PC-9 (cell line): ENCODE measurements at places on chromosomes 5 and 9. TPM values are rescaled to one million over a fixed set of nuclear protein-coding genes. Genes with fewer than 3 reads are reported as not detected.
A peak's percentile ranks its signal among the peaks of the same experiment; 100 is the strongest.

The ANXA2R gene
- 3.6 and 6.3 TPM in 2 replicates for total RNA-seq

The CDX1 gene
- not detected in 2 replicates for total RNA-seq

The CDH9 gene
- not detected in 2 replicates for total RNA-seq

The PCDHA13 gene
- not detected in 2 replicates for total RNA-seq

The MEIKIN gene
- not detected in 2 replicates for total RNA-seq

The EPB41L4B gene
- 4.2 and 5.0 TPM in 2 replicates for total RNA-seq

The FGFR4 gene
- total RNA-seq: 14.7 and 16.7 TPM in 2 replicates

The CCNI2 gene
- 1.2 and 1.7 TPM in 2 replicates for total RNA-seq

The LECT2 gene
- not detected in 2 replicates for total RNA-seq

The SLC6A3 gene
- total RNA-seq: not detected in 2 replicates

The RANBP6 gene
- 7.4 and 7.9 TPM in 2 replicates for total RNA-seq

The ZNF367 gene
- total RNA-seq: 12.6 and 14.0 TPM in 2 replicates

The LEAP2 gene
- 4.4 and 4.5 TPM in 2 replicates for total RNA-seq

- no peak for DNase-seq
Measured at GRCh38 chr5:28822071-28822470, 1783.7 kb upstream of the CDH9 start.

- DNase-seq: no peak
Measured at GRCh38 chr5:142782976-142783530, 12.9 kb downstream of the ARHGAP26 start.

- DNase-seq: no peak
Measured at GRCh38 chr5:115194676-115195075, 25.0 kb upstream of the TRIM36 start.

- DNase-seq: no peak
Measured at GRCh38 chr5:61163905-61164304, 1.6 kb upstream of the SMIM15 start.

GRCh38 chr5:41182666-41183065 is 30.7 kb downstream of the C6 start:
- DNase-seq: no peak

- DNase-seq: no peak
Measured at GRCh38 chr9:137048655-137049543, 2.9 kb upstream of the NPDC1 start.

- DNase-seq: peak; percentile 16
Measured at GRCh38 chr5:143247134-143247815, 156.2 kb downstream of the NR3C1 start.

DNA sequence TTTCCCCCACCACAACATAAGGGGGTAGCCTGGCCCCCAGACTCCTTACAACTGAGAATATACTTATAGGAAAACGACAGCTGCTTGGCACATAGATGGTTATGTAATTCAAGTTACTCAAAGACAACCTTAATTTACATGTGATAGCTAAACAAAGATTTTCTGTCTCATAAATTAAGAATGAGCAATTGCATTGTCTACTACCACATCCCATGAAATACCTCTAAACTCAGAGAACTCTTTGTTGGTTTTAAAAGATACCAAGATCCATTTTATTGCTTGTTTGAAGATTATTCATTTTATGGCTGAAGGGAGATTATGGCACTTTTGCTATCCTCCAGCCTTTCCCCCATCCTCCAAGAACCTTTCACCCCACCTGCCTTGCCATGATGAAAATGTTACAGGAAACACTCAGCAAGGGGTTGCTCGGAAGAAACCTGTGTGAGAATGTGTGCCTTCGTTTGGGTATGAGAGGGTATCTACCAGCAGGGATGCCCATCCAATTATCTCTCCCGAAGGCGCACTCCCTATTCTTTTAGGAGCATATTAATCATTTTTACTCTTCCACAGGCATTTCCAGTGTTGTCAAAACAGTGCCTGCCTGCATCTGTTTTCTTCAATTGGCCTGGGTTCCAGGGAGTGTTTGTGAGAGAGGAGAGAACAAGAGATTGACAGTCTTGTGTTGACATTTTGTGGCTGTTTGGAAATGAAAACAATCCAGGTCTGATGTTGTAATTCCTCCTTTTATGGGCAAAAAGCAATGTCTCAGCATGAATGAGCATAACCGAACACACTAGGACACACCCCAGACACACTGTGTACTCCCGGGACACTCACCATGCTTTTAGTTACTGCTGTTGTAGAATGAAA is 208.0 kb upstream of the ANKRD55 start:
- DNase-seq: peak; percentile 29

- DNase-seq: no peak
Measured at GRCh38 chr5:32996336-32996735, 285.2 kb downstream of the NPR3 start.

- DNase-seq: no peak
Measured at GRCh38 chr5:144276034-144276822, 105.6 kb downstream of the KCTD16 start.

GRCh38 chr9:11558043-11558442 is 945.2 kb upstream of the PTPRD start:
- no peak for DNase-seq

DNA sequence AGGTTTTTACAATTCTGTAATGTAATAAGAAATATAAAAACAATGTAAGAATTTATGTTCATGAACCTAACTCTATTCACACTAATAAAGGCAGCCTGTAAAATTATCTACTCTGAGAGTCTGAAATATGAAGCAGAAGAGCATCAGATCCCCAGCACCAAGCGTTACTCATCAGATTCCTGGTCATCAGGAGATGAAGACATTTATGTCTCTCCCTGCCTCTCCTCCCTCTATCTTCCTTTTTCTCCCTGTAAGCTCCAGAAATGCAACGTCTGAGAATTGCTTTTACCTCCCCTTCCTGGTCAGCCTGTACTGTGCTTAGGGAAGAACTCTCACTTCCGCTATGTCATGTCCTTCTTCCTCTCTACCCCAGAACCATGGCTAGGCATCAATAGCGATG is 114.4 kb upstream of the SLIT3 start:
- DNase-seq: no peak

- no peak for DNase-seq
Measured at GRCh38 chr5:163552536-163552935, 47.1 kb downstream of the MAT2B start.

GRCh38 chr9:132840980-132841379 is 37.1 kb downstream of the AK8 start:
- no peak for DNase-seq

DNA sequence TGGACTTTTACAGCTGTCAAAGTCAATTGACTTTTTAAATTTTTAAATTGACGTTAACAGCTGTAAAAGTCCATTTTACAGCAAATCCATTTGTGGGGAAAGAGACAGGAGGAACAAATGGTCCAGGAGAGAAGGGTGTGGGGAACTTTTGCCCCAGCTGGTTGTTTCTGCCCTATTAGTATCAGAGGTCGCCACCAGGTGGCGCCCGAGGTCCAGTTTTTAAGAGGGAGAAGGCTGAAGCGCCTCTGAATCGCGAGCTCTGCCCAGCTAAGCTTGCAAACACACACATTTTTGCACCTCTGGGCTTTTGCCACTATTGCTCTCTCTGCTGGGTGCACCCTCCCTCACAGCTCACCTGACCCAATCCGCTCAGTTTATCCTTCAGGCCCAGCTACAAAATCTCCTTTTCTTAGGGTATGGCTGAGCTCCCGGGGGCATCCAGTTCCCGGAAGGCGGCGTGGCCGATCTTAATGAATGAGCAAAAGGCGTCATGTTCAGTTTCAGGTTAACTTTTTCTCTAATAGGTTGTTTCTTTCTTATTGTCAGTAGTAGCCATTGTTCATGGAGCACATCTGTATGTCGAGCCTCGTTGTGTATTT is 6.3 kb upstream of the TTLL11 start:
- DNase-seq: peak; percentile 73

GRCh38 chr5:116097301-116097700 is 12.5 kb downstream of the COMMD10 start:
- DNase-seq: no peak

DNA sequence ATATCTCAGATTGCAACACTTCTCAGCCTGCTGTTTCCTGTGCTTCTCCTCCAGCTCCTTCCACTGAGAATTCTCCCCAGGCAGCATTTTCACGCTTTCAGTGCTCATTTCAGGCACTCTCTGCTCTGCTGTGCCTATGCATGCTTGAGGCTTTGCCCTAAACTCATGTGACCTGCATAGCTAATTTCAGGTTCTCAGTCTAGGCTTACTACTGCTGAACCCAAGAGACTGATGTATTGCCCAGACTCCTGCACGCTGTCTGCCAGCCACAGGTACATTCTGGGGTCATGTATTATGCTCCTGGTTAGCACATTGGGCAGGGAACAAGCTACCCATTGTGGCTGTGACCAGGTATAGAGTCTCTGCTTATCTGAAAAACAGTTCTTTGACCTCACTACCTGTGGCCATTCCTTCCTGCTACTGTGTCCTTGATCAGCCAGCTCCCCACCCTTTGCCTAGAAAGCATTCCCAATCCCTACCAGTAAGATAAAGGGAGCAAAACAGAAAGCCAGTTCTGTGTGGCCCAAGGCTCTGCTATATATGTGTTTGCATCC is 34.7 kb downstream of the PIP5K1B start:
- no peak for DNase-seq

DNA sequence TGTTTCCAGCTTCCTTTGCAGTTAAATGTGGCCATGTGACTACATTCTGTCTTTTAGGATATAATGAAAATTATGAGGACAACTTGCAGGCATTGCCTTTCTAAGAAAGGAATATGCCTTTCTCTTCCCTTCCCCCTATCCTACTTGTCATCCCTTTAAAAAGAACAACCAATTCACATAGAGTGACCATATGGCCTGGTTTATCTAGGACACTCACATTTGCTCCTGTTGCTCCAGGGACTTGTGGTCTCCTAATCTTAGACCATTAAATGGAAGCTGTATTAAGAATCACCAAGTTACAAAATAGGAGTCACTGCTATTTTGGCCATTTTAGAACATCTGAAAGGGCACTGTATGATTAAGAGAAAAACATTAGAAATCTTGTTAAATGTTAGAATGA is 520.3 kb downstream of the DTWD2 start:
- DNase-seq: no peak

DNA sequence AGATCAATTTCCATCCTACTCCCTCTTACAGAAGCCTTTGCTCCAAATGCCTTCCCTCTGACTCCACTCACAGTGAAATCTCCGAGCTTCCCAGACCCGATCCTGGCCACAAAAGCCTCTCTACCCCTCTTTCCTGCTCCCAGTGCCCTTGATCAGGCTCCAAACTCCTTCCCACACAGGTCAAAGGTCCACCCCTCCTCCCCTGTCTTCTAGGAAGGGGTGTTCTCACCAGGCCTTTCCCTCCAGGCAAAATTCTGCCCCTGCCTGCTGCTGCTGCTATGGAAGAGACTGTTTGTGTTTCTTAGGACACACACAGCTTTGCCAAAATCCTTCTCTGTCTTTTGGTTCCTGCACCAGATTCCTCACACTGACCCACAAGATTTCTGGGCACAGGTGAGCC is 85.8 kb upstream of the ALDH1A1 start:
- peak; percentile 53 for DNase-seq
